ENCODE measurements at places on chromosomes 2 and 18.

DNA sequence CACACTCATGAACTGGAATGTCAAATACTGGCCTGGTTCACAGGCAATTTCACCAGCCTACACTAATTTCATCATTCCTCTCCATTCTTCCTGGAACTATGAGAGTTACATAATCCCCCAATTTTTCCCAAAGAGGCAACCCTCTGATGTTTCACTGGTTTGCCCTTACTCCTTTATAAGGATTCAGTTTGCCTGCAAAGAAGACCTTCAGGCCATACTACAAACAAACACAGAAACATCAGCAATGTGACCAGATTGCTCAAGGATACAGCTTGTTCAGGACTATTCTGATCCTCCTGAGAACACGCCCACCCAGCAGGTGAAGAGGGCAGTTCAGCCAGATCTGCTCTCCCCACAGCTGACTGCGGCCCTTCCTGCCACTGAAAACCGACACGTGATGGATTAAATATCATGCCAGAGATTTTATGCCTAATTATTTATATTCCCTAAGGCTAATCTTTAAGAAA is 215.5 kb downstream of the ETAA1 start:
- DNase-seq, result no peak

GRCh38 chr2:113098041-113098440 is 29.4 kb upstream of the IL1RN start:
- DNase-seq, result peak; percentile 27

DNA sequence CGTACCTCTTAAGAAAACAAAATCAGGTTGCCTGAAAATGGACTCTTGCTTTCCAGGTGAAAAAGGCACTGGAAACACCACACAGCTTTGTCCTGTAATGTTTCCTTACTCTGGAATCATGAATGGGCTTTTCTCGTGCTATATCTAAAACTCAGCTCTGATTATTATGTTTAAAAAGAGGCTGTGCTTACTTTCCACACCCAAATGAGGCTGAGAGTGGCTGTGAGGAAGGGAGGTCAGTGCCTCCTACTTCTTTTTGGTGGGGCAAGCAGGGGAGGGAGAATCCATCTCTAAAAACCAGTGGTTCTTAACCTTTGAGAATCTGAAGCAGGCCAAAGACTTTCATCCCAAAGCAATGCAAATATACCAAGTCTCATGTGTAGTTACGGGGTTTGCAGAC is 148.6 kb downstream of the FAM210A start:
- no peak for DNase-seq

- DNase-seq, result no peak
Measured at GRCh38 chr2:28085201-28085600, 194.7 kb downstream of the BABAM2 start.

DNA sequence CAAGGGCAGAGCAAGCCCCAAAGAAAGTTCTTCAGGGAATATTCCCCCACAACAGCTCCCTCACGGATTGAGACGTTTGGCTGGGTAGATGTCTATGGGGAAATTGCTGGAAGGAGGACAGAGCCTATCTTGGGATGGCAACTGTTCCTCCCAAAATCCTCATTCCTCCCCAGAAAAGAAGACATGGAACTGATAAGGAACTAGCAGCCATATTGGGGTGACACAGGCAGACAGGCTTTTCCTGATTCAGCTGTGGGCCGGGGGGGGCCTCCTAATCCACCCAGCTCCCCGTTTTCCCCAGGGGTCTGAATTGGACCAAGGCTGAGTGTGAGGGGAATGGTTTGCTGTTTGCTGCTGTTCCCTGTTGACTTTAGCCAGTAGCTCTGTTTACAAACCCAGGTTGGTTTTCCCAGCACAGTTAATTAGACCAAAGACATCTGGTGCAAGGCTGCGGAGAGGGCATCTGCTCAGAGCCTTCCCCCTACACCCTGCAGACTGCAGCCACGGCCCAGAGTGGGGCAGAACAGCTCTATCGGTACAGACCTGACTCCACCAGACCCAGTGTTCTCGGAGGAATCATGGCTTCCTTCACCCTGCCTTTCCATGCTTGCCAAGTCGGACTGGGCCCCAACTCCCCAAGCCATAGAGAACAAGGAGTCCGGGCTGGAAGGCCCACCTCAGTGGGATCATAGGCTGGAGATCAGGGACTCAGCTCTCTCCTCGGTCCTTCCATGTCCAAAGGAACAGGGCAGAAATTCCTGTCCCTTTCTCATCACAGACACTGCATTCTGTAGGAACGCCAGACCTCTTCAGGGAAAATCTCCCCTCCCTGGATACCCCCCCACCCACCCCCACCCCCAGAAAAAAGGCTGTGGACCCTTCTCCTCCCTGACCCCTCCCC is 1.7 kb upstream of the PKDCC start:
- DNase-seq, result no peak

DNA sequence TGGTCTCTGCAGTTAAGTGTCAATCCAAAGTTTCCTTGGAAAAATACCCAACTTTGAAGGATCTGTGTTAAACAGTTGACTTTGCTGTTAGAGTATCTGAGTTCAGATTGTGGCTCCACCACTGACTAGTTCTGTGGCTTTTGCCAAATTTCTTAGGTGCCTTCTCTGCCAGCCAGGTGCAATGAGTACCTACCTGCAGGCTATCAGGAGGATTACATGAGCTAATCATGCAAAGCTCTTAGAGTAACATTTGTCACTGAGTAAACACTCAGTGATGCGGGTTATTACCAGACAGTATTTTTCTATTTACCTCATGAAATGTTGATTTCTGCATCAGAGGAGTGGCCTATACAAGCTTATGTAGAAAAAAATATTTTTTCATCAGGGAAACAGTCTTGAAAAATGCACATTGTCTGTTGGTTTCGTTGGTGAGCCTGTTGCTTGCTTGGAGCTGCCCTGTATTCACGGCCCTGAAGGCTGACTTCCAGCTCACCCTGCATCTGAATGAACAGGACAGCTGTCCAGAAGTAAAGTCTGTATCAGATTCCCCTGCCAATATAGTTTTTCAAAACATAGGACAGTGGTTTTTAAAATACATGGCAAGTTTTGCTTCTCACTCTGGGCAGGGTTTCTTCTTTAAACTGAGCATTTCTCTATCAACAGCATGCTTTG is 235.1 kb downstream of the CDCA7 start:
- DNase-seq, result no peak

DNA sequence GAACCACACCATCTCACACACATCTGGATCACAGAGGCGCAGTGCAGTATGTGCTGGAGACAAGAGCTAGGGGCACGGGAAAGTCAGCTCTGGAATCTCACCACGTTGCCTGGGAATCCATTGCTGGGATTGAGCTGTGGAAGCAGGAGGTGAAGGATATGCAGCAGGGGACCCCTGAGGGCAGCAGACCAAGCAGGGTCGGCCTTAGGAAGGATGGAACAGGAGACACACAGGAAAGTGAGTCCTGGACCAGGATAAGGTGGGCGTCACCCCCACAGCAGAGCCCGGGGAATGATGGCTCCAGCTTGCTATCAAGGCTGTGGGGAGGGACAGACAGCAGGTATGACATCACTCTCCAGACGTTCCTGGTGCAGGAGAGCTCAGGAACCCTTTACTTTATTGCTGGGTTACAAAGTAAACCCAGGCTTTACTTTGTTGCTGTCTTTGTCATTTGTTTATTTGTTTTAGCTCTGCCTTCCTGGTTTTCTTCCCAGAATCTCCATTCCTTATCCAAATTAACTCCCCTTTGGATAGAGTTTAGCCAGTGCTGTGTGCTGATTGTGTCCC is 329.8 kb upstream of the MYT1L start:
- no peak for DNase-seq

- DNase-seq, result peak; percentile 46
Measured at GRCh38 chr2:20635675-20636584, 15.0 kb downstream of the HS1BP3 start.

DNA sequence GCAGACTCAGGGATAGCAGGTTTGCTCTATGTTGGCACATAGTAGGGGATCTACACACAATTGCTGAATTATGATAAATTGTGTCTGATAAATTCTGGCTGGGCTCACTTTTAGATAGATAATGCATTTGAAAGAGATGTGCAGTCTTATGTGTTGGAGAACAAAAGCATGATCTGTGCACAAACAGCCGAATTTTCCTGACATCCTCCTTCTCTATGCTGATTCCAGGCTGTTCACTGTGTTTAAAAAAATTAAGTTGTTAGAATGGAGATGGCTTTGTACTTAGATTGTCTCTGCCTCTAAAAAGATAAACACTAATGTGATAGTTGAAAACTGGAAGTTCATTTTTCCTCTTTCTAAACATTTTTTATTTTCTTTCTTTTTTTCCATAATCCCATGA is 2.1 kb downstream of the CERS6 start:
- no peak for DNase-seq

DNA sequence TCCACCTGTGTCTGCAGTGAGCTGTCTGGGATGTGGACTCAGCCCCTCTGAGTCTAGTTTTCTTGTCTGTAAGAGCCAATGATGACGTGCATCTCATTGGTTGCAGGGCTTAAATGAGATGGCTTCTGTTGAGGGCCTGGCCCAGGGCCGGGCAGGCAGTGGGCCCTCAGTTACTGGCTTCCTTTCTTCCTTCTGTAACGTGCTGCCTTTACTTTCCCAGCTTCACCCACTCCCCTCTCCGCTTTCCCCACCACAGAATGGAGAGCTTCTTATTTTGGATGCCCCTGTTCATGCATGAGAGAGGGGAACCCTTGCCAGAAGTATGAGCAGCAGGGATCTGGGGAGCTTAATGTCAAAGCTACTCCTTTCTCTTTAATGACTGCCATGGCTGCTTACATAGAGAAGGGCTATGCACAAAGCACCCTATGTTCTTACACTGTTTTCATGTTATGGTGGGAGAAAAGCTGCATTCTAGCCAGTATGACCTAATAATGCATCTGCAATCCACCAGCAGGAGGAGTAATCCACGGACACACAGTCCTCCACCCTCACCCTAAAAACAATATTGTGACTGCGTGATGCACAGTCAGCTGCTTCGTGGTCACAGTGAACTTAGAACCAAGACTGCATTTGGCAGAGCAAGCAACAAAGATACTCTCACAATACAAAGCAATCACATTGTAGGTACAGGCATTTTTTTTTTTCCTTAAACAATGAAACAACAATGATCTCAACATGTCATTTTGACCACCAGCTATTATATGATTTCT is 37.2 kb downstream of the CREG2 start:
- DNase-seq, result no peak

DNA sequence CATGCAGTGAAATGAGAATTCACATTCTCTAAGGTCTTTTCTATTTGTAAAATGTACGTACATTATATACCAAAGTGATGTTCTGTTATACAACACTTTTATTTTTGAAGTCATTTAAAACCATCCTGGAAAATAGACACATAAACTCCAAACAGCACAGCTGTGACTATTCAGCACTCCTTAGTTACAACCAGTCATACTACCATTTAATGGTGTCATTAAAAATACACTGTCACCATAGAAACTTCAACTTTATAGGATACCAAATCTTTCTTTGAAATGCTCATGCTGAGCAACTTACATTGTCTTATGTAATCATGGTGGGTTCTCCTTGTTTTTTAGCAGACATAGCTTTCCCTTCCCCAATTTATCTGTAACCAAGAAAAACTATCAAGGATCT is 85.3 kb downstream of the METTL4 start:
- DNase-seq, result no peak

- DNase-seq, result no peak
Measured at GRCh38 chr2:39608263-39608575, 57.5 kb upstream of the TMEM178A start.

DNA sequence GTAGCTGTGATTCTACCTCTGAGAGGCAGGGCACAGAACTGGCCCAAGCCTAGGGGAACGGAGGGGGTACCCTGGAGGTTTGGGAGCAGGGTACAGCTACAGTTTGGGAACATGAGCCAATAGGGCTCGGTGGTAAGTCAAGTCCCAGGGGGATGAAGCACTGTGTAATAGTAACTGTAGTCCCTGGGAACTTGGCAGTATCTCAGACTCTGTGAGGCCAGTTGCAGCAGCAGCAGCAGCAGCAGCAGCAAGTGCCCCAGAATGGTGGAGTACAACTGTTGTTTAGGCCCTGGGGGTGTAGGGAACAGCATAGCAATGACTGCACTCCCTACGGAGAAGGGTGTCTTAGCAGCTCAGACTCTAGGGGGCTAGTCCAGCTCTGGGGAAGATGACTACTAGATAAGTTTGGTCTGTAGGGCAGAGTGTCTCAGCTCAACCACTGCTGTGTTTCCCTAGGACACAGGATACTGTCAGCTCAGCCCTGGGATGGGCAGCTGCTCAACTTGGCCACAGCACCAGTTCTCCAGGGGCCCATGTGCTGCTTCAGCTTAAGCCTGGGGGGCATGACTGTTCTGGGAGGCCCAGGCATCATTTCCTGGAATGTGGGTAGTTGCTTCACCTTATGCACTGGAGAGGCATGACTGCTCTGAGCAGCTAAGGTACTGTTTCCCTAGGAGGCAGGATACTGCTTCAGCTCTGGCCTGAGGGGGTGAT is 20.5 kb downstream of the CARF start:
- DNase-seq, result no peak

DNA sequence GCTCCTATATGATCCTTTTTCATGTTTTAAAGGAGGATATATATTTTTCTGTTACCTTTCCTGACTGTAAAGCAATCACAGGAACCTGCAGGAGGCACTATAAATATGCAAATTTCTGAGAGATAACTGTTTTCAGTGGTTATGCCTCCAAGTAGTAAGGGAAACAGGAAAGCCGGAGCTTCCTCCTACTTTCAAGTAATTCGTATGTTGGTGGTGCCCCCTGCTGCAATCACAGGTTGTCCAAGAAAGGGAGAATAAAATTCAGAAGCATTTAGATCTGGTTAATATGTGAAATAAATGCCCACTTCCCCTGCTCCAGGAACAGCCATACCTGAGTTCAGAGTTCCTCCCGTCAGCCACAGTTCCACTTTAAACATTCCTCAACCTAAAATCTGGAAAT is 12.0 kb upstream of the BCL11A start:
- DNase-seq, result no peak

DNA sequence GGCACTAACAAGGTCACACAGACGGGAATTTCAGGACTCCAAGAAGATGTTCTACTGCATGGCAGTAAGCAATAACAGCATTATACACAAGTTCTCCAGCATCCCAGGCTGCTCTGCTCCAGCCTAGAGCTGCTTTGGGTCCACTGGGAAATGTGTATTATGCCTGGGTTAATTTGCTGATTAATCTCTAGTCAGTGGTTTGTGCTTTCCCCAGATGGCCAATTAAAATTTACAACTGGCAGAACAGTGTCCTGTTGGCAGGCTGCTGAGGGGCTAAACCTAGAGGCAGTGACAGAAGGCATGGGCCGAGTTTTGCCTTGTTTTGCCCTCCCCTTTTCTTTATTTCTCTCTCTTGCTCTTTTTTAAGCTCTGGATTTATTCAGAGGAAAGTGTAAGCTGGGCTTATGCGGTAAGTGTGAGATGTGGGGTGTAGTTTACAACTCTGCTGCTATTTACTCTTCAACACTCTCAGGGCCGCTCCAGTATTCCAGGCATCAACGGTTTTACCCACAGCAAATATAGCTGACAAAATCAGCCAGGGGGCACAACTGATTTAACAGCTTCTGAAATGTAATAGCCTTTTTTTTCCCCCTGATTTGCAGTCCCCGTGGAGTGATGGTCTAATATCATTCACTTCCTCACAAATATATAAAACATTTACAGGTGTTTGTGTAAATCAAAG is 348.0 kb downstream of the GPD2 start:
- DNase-seq, result no peak

Data from activated CD4-positive, alpha-beta T cell treated with anti-CD3 and anti-CD28 coated beads, Interleukin-2, amount 50 U/mL, for 16 hours (primary cell).